ENCODE measurements at places on chromosomes 4 and X.
A peak's percentile ranks its signal among the peaks of the same experiment; 100 is the strongest.

GRCh38 chrX:76428243-76429130 lies 977 bp downstream of the MAGEE1 start:
- DNase-seq, result peak; percentile 24
- peak overlapping the region; percentile 63 for H3K4me3 ChIP-seq
- peaks cover 11% of the 10 kb centered on the region for H3K4me1 ChIP-seq

GRCh38 chr4:131296192-131296591 lies 1852.9 kb upstream of the PCDH10 start:
- no peak overlapping the region for H3K27ac ChIP-seq
- H3K4me3 ChIP-seq, result no peak overlapping the region
- no peaks in the 10 kb centered on the region for H3K27me3 ChIP-seq
- no peaks in the 10 kb centered on the region for H3K4me1 ChIP-seq

- H3K27me3 ChIP-seq, result no peaks in the 10 kb centered on the region
- H3K4me1 ChIP-seq, result peaks cover 11% of the 10 kb centered on the region
- H3K36me3 ChIP-seq, result peaks cover 4% of the 10 kb centered on the region
Measured at GRCh38 chr4:102826105-102826889, 1.1 kb downstream of the UBE2D3 start.

DNA sequence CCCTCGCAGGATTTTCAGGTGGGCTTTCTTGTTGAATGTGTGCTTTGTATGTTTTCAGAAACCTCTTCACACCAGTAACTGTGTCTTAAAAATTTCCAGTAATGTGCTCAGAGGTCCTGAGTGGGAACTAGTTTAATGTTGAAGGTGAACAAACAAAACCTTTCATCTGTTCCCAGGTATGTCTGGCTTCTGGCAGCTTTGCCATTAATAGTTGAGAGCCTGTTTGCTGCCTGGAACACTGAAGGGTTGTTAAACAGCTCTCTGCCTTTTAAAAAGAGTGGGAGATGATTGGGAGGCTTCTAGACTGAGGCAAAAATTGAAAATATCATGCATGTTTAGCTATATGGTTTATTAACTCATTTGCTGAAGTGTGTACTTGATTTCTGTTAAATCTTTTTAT lies 161.2 kb upstream of the AGTR2 start:
- no peaks in the 10 kb centered on the region for H3K36me3 ChIP-seq
- no peak overlapping the region for H3K27ac ChIP-seq
- no peaks in the 10 kb centered on the region for H3K27me3 ChIP-seq
- no peaks in the 10 kb centered on the region for H3K4me1 ChIP-seq
- DNase-seq, result no peak

- no peak overlapping the region for H3K4me3 ChIP-seq
- no peaks in the 10 kb centered on the region for H3K27me3 ChIP-seq
- H3K27ac ChIP-seq, result no peak overlapping the region
Measured at GRCh38 chrX:132425744-132426318, 63.0 kb downstream of the MBNL3 start.

GRCh38 chr4:118905566-118905965 lies 16.9 kb downstream of the SYNPO2 start:
- peaks cover 3% of the 10 kb centered on the region for H3K27me3 ChIP-seq
- H3K4me3 ChIP-seq, result no peak overlapping the region
- H3K27ac ChIP-seq, result no peak overlapping the region

DNA sequence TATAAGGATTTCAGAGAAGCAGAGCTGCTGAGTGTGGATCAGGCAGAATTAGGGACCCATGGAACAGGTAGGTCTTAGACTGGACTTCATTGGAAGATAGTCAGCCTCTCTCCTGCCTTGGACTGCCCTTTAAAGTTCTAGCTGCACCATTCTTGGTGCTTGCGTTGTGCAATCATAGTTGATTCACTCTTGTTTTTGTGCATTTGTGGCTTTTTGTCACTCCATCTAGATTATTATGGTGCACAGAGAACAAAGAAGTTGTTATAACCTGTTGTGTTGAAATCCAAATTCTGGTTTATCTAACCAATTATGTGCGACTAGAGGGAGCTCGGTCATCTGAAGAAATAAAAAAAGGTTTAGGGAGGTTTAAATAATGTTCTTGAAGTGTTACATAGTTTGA lies 59.3 kb downstream of the JADE1 start:
- no peak overlapping the region for H3K27ac ChIP-seq
- no peaks in the 10 kb centered on the region for H3K27me3 ChIP-seq
- H3K4me1 ChIP-seq, result no peaks in the 10 kb centered on the region
- no peak overlapping the region for H3K4me3 ChIP-seq
- peaks cover 67% of the 10 kb centered on the region for H3K36me3 ChIP-seq

- no peaks in the 10 kb centered on the region for H3K36me3 ChIP-seq
- no peak for DNase-seq
- no peak overlapping the region for H3K27ac ChIP-seq
Measured at GRCh38 chrX:68762766-68763165, 66.1 kb upstream of the EFNB1 start.

- no peak overlapping the region for H3K27ac ChIP-seq
- DNase-seq, result no peak
- H3K4me1 ChIP-seq, result no peaks in the 10 kb centered on the region
- H3K36me3 ChIP-seq, result no peaks in the 10 kb centered on the region
- H3K4me3 ChIP-seq, result no peak overlapping the region
- no peaks in the 10 kb centered on the region for H3K27me3 ChIP-seq
Measured at GRCh38 chr4:8841678-8842268, 29.9 kb downstream of the HMX1 start.

DNA sequence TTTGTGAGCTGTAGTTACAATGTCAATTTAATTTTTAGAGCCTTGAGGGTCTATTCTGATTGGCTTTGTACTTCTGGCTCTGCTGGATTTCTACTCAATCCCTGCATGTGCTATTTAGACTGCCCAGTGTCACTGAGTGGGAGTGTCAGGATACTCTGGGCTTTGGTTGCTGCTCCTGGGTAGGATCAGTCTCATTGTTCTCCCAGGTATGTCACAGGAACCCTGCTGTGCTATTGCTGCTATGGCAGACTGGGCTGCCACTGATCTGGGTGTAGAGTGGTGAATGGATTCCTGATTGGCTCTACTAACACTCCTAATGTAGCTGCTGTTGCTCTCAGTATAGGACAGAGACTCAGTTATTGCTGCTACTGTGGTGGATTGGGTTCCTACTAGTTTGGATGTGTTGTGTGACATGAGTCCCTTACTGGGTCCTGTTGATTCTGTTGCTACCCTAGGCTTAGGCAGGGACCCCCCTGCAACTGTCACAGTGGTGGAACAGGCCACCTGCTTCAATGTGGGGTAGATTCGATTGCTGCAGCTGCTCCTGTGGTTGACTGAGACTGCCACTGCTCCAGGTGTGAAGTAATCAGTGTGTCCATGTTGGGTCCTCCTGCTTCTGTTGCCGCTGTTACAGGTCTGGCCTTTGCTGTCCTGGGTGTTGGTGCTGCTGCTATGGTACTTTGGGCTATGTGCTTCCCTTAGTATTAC lies 707.8 kb upstream of the AMOT start:
- H3K27me3 ChIP-seq, result no peaks in the 10 kb centered on the region
- H3K27ac ChIP-seq, result no peak overlapping the region
- H3K36me3 ChIP-seq, result no peaks in the 10 kb centered on the region
- no peaks in the 10 kb centered on the region for H3K4me1 ChIP-seq
- DNase-seq, result no peak

GRCh38 chr4:185167234-185167633 lies 24.2 kb downstream of the SLC25A4 start:
- H3K27me3 ChIP-seq, result no peaks in the 10 kb centered on the region
- DNase-seq, result no peak
- peaks cover 15% of the 10 kb centered on the region for H3K4me1 ChIP-seq

DNA sequence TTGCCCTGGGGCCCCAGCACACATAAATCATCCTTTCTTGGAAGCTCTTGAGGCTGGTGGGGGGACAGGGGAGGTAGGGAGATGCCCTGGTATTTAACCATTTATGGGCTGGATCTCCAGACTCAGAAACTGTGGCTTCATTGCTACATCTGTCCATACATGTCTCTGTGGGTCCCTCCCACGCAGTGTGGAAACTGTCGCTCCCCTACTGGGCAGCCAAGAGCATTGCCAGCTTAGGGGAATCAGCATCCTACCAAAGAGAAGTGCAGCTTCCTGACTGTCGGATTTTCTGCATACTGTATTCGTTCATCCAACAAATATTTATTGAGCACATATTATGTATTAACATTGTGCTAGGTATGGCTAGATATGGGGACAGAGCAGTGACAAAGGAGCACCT lies 3.7 kb downstream of the GRIPAP1 start:
- no peak overlapping the region for H3K4me3 ChIP-seq
- H3K27ac ChIP-seq, result no peak overlapping the region
- no peak for DNase-seq

DNA sequence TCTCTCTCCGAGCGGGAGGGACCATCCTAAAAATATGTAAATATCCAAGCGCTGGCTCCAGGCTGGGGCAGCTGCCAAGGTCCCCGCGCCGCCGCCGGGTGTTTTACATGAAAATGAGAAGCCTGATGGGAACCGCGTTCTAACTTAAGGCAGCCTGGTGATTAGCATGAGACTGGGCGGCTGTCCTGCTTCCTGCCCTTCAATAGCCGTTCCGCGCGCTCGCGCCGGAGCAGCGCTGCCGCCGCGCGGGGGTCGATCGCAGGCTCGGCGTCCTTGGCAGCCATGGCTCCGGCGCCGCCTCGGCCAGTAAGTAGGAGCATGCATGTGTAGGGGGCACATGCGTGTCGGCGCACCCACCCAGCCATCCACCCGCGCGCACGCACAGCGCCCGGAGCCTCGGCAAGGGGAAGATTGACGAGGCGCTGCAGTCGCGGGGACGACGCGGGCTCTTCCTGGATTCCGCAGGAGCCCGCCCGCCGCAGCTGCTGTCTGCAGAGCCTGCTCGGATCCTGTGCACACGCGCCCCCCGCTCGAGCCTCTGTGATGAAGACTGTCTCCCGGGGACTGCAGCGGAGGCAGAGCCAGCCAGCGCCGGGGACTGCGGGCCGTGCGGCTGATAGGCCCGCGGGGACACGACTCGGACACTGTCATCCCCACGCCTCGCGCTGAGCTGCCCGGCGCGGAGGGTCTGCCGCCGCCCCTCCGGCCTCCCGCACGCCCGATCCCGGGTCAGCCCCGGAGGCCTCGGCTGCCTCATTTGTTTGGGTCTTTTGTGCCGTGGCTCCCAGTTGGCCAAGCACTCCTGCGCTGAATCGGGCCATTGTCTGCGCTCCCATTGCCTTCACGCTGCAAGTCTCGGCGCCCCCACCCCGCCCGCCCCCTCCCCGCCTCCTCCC lies 734 bp downstream of the STOX2 start:
- H3K4me3 ChIP-seq, result peak overlapping the region; percentile 25
- no peak overlapping the region for H3K27ac ChIP-seq
- H3K27me3 ChIP-seq, result peaks cover 7% of the 10 kb centered on the region
- DNase-seq, result no peak
- H3K36me3 ChIP-seq, result no peaks in the 10 kb centered on the region
- no peaks in the 10 kb centered on the region for H3K4me1 ChIP-seq

- no peak for DNase-seq
- no peaks in the 10 kb centered on the region for H3K36me3 ChIP-seq
- no peaks in the 10 kb centered on the region for H3K27me3 ChIP-seq
Measured at GRCh38 chrX:105845631-105846030, 23.3 kb downstream of the NRK start.

- H3K27ac ChIP-seq, result no peak overlapping the region
- H3K4me1 ChIP-seq, result no peaks in the 10 kb centered on the region
- H3K4me3 ChIP-seq, result no peak overlapping the region
- H3K36me3 ChIP-seq, result no peaks in the 10 kb centered on the region
- DNase-seq, result no peak
Measured at GRCh38 chrX:121886557-121886956, 839.1 kb downstream of the GLUD2 start.

DNA sequence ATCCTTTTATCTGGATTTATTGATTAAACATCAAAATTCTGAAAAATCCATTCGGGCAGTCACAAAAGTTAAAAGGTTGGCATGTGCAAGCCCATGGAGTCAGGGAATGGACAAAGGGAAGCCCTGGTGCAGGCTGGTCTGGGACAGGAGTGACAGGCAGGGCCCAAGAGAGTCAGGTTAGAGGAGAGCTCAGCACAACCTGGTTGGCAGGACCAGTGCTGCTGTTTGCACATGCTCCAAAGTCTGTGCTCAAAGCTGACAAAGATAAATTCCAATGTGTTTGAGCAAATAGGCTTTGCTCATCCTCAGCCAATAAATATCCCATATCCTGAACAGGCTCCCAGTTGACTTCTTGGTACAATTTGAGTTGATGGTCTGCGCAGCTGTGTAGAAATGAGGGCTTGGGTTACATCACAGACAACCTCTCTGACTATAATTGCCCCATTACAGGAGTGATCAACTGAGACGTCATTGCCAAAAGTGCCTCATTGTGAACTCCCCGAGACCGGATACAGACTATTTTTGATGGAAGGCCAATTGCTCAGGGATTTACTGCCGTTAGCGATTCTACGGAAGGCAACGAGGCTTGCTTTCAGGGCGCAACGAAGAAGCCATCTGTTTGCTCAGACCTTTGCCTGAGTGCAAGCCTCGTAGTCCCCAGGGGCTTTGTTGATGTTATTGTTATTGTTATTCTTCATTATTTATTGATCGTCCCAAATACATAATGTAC lies 1008.1 kb upstream of the TENM3 start:
- no peak overlapping the region for H3K4me3 ChIP-seq
- no peak for DNase-seq
- no peaks in the 10 kb centered on the region for H3K36me3 ChIP-seq
- H3K27ac ChIP-seq, result no peak overlapping the region
- H3K4me1 ChIP-seq, result no peaks in the 10 kb centered on the region

GRCh38 chr4:67762086-67762485 lies 7.9 kb upstream of the GNRHR start:
- no peaks in the 10 kb centered on the region for H3K27me3 ChIP-seq
- no peaks in the 10 kb centered on the region for H3K4me1 ChIP-seq
- no peak for DNase-seq
- H3K4me3 ChIP-seq, result no peak overlapping the region
- H3K36me3 ChIP-seq, result no peaks in the 10 kb centered on the region
- no peak overlapping the region for H3K27ac ChIP-seq

DNA sequence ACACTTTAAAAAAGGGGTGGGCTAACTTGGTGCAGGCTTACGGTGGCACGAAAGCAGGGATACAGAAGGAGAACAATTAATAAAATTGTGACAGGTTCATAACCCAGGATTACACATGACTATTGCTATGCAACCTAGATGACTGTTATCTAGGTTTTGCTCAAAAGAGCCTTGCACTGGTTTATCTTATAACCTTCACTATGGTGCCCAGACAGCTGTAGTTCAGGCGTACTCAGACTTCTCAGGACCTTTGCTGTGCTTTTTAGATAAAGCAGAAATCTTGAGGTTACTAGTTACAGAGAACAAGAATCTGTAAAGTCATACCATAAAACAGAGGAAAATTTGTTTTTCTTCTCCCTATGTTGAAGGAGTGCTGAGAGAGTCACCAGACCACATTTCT lies 44.4 kb downstream of the UGT2A3 start:
- DNase-seq, result no peak
- no peak overlapping the region for H3K4me3 ChIP-seq
- H3K36me3 ChIP-seq, result no peaks in the 10 kb centered on the region
- no peaks in the 10 kb centered on the region for H3K27me3 ChIP-seq
- no peak overlapping the region for H3K27ac ChIP-seq

- no peak for DNase-seq
- no peak overlapping the region for H3K27ac ChIP-seq
- H3K27me3 ChIP-seq, result no peaks in the 10 kb centered on the region
- H3K36me3 ChIP-seq, result no peaks in the 10 kb centered on the region
Measured at GRCh38 chr4:120926358-120927025, 4.0 kb upstream of the PRDM5 start.
